ENCODE measurements at places on chromosomes 6 and 20.

GRCh38 chr6:71190809-71191208, 97.8 kb upstream of the OGFRL1 start:
- no peak for DNase-seq

- no peak for DNase-seq
Measured at GRCh38 chr6:124986164-124986563, 23.9 kb downstream of the RNF217 start.

DNA sequence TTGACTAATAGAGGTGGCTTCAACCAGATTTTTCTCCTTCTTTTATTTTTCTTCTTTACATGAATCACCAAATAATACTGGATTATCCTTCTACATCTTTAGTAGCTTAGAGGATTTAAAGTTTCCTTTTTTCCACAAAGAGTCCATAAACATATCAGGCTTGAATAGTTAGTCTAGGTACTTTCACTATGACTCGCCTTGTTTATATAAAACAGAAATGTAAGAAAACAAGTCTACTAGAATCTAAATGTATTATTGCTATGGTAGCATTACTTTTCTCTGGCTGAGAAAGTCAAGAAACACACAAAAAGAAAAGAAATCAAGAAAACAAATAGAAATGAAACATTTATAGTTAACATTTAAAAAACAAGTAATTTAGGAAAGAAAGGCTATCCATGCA, 215.2 kb downstream of the PTPRK start:
- DNase-seq: no peak

DNA sequence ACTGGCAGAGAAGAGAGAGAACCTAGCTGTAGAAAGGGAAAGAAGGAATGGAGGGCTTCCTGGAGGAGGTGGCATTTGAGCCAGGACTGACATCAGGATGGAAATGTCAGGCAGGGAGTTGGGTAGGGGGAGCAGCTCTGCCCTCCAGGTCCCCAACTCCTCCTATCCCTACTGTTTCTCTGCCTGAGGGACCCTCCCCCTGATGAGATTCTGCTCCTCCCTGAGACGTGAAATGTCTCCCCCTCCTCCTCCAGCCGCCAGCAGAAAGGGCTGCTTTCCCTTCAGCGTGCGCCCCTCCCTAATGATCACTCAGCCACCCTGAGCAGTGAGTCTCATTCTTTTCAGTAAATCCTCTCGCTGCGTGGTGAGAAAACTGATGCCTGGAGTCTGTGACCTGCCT, 40.6 kb downstream of the HLA-DPB1 start:
- DNase-seq: no peak

- no peak for DNase-seq
Measured at GRCh38 chr6:3263096-3263495, 4.3 kb downstream of the PSMG4 start.

DNA sequence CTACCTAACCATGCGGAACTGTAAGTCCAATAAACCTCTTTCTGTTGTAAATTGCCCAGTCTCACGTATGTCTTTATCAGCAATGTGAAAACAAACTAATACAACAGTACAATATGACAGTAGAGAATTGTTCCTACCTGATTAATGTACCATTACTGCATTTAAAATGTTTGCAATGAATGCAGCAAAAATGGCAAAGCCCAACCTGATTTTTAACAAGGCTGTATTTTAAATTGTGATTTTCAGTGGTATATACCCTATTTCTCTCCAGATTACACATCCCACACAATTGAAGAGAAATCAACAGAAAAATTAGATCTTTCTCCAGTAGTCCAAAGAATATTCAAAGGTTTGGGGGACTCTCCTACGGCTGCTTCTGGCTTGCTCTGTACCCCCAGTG, 3.3 kb upstream of the PCSK2 start:
- DNase-seq: no peak

- DNase-seq: no peak
Measured at GRCh38 chr6:51466427-51466826, 621.0 kb downstream of the PKHD1 start.

DNA sequence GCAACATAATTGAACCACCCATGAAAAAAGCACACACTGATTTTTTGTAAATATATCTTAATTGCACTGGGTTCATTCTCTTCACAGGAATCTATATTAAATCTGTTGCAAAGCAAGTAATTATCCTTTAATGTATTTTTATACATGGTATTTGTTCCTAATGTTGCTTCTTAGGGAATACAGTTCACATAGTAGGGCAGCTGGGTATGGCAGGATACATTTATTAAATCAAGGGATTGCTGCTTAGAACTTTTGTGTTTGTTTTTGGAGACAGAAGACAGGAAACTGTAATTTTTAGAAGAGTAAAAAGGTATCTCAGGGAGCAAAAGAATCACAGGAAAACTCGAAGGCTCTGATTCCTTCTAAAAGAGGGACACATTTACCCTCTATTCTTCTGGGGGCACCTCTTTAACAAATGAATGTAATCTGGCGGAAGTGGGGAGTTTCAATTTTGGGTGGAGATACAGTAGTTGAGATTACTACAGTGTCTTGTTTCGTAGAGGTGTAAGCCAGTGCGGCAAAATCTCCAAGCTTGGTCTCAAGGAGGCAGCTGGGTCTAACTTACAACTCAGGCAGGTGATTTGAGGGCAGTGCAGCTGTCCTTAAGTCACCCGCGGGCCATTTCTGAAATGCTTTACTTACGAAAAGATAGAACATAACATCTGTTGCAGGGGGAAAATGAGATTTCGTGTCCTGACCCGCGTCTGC, 812 bp upstream of the SMIM13 start:
- no peak for DNase-seq

DNA sequence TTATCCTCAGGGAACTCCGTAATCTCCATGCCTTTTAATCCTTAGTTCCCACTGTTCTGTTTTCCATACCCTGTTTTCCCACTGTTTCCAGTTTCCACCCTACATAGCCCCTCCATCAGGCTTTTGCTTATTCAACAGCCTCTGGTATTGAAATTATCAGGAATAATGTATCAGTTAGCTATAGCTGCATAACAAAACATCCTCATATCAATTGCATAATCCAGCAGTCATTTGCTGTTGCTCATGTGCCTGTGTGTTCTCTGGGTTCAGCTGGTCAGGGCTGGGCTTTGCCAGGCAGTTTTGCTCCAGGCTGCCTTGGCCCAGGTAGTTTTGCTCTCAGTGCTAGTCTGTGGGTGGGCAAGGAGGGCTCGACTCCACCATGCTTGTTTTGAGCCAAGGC, 94.3 kb upstream of the FOXA2 start:
- no peak for DNase-seq

DNA sequence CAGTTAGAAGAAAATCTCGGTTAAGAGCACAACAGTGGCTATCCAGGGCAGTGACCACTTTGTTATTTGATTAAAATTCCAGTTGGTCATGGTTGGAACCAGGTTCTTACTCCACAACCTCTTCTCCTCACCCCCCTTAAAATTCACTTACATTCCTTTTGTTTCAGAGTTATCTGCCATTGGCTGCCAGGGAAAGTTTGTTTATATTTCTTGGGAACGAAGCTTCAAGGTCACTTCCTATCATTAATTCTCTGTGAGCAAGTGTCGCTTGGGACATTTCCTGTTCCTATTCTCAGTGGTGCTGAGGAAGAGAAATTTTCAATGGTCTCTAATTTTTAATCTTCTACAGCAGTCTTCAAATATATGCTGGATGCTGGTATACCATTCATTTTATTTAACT, 121.1 kb upstream of the COL21A1 start:
- no peak for DNase-seq

DNA sequence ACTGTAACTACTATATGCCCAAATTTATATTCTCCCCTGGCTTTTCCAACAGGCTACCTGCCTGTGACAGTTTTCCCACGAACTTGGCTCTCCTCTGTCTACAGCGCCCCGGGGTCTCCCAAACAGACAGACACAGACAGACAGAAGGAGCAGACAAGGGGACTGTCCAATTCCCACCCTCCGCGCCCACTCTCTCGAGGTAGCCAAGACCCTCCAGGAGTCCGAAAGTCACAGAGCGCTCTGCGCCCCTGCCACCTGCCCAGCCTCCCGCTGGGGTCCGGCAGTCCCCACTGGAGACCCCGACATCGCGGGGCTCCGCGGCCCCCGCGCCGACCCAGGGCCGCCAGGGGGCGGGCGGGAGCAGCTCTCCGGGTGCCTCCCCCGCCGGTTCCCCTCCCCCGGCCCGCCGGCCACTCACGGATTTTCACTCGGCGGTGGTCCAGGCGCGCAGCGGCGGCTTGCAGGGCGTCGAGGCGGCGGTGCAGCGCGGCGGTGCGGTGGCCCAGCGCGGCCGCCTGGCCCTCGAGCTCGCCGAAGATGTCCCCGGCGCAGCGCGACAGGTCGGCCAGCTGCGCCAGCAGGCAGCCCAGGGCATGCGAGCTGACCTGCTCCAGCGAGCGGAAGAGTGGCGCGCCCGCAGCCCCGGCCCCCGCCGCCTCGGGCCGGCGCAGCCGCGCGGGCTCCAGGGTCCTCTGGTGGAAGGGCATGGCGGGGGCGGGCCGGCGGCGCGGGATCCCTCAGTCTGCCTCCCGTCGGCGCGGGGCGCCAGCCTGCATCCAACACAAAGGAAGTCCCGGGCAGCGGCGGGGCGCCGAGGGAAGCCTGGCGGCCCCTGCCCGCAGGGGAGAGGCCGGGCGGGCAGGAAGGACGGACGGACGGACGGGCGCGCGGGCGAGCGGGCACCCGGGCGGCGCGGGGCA, 81.3 kb upstream of the CCDC28A start:
- no peak for DNase-seq

DNA sequence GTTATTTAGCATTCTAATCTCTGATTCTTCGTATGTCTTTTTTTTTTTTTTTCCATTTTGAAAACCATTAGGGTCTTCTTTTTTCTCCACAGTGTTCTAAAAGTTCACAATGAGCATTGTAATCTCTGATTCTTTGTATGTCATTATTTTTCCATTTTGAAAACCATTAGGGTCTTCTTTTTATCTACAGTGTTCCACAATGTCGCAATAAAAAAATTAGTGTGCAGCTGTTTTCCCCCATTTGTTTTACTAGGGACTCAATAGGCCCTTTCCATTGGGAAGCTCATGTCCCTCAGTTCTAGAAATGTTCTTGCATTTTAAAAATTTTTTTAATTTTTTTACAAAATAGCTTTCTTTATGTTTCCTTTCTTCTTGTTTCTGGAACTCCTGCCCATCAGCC, 64.2 kb downstream of the RNF182 start:
- DNase-seq: no peak

GRCh38 chr6:18561037-18561750, 174.0 kb downstream of the RNF144B start:
- no peak for DNase-seq

DNA sequence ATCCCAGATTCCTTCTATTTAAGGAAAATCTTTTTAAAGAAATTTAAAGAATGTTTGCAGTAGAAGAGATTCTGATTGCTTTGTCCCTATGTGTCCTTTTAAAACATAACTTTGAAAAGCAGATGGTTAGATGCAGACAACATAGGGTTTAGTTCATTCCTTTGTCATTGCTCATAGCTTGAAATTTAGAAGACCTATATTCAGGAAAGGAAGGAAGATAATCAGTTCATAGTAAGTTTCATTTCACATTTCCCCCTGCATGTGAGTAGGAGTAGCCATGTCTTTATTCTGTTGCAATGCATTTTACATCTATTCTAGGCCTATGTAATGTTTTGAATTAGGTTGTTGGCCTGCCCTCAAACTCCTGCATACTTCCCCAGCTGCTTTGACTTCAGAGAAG, 197.9 kb upstream of the GRIK2 start:
- DNase-seq: no peak

GRCh38 chr6:15420959-15421438, 175.1 kb downstream of the JARID2 start:
- DNase-seq: no peak

- DNase-seq: no peak
Measured at GRCh38 chr20:40218316-40218969, 470.6 kb downstream of the MAFB start.

GRCh38 chr20:23419995-23420901, 1.0 kb downstream of the NAPB start:
- DNase-seq: no peak

DNA sequence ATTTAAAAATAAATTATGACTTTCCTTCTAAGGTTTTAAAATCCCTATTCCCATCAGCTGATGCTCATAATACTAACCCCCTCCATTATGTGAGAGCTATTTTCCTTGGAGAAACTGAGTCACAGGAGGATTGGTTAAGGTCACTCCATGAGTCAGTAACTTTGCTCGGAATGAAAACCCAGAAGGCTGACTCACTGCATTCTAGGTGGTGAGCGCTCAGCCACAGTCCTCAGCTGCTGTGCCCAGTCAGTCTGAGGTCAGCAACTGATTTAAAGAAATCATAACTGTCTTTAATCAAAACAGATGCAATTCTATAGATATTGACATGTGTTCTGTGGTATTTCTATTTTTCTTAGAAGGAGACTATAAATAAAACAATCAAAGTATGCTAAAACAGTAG, 359.2 kb downstream of the GJA1 start:
- no peak for DNase-seq

DNA sequence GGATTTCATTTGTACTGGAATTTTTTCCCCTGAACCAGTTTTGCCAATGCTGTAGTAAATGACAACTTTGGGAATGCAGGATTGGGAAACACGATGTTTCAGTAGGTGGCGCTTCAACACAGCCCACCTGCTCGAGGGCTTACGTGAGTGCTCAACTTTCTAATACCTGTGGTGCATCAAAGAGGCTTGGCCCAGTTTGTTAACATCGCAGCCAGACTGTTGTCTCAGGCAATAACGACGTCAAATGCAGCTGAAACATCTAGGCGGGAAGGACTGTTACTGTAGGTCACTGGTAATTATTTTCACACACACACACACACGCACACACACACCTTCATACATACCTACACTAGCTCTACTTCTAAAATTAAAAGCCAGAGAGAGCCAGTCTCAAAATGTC, 815.5 kb upstream of the SLC35B3 start:
- DNase-seq: no peak

DNA sequence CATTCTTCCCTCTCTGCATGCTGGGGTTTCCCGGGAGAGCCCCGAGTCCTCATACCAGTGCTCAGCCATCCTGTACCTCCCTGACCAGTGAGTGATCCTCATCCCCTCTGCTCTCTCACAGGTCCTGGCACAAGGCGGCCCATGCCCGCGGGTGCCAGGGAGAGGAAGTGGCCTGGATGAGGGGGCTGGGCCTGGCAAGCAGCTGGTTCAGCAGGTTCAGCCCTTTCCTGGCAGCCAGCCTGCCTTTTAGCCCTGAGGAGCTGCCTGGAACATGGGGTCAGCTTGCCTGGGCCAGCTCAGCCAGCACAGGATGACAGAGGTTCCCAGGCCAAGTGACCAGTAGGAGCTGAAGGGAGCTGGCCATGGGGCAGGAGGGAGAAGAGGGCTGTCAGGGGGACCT, 10.9 kb downstream of the MOCS1 start:
- DNase-seq: no peak

- no peak for DNase-seq
Measured at GRCh38 chr6:4460586-4461475, 315.4 kb upstream of the CDYL start.

DNA sequence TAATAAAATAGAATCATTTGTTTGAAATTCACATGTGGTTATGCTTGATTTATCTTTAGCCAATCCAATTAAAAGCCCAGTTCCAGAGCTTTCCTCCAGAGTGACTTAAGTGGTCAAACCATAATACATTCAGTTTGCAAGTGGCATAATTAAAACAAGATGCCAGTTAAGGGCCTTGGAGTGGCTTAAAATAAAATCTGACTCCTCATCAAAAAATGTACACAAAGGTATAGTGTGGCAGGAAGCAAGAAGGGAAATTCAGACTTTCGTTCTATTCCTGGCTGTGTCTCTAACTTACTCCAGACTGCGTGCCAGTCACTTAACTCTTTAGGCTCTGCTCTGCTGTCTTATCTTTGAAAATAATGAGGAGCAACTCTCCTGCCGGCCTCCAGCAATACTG, 251.3 kb upstream of the PRND start:
- no peak for DNase-seq
